ENCODE measurements at places on chromosomes 11 and 22. TPM values are rescaled to one million over a fixed set of nuclear protein-coding genes. Genes with fewer than 3 reads are reported as not detected.

GRCh38 chr11:61691380-61692156 is 11.4 kb downstream of the DAGLA start:
- no peak overlapping the region for H3K4me3 ChIP-seq
- peaks cover 3% of the 10 kb centered on the region for H3K27me3 ChIP-seq
- peaks cover 17% of the 10 kb centered on the region for H3K4me1 ChIP-seq

C11orf21 gene
- total RNA-seq = 115 TPM

DNA sequence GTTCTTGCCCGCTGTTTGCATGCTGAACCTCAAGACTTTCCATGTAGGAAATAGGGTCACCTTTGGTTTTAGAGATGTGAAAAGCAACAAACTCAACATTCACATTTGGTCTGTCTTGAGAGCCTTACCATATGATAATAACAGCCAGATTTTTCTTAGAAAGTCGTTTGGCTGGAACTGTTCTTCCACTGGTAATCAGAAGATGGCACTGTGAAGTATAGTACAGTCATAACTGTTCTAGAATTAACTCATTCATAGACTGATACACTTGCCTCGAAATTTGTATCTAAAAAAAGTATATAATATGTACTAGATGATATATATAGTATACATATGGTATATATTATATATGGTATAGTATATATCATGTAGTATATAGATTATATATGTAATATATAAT is 12.3 kb downstream of the LUZP2 start:
- no peaks in the 10 kb centered on the region for H3K27me3 ChIP-seq
- H3K36me3 ChIP-seq = no peaks in the 10 kb centered on the region
- no peak overlapping the region for H3K27ac ChIP-seq
- H3K4me1 ChIP-seq = no peaks in the 10 kb centered on the region

MS4A15 gene
- not detected for total RNA-seq

OR52I2 gene
- not detected for total RNA-seq

OR8D1 gene
- total RNA-seq = not detected

GRCh38 chr11:128512474-128512996 is 74.8 kb downstream of the ETS1 start:
- no peaks in the 10 kb centered on the region for H3K27me3 ChIP-seq
- H3K4me1 ChIP-seq = peaks cover 80% of the 10 kb centered on the region
- H3K36me3 ChIP-seq = peaks cover 94% of the 10 kb centered on the region
- H3K27ac ChIP-seq = peak overlapping the region; percentile 93
- DNase-seq = peak; percentile 52

DNA sequence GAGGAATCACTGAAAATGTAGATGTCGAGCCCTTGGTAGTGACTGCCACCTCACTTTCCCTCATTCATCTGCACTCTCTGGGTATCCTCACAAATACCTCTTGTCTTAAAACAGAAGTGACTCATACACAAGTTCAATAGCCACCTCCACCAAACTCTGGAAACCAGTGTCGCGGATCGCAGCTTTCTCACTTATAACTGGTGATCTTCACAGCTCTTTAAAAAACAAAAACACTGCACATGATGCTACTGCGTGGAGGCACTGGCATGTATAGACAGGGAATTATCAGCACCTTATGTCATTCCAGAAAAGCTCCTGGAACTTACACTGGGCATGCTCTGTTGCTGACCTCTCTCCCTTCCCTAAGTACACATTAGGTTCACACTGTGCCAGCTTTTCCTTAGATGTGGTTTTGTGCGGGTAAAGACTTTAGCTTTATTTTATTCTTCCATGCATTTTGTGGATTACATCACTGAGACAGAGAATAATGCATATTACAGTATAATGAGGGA is 425.5 kb upstream of the CADM1 start:
- H3K4me1 ChIP-seq = peaks cover 2% of the 10 kb centered on the region
- no peaks in the 10 kb centered on the region for H3K36me3 ChIP-seq
- H3K4me3 ChIP-seq = no peak overlapping the region
- H3K27ac ChIP-seq = no peak overlapping the region
- DNase-seq = no peak

DNA sequence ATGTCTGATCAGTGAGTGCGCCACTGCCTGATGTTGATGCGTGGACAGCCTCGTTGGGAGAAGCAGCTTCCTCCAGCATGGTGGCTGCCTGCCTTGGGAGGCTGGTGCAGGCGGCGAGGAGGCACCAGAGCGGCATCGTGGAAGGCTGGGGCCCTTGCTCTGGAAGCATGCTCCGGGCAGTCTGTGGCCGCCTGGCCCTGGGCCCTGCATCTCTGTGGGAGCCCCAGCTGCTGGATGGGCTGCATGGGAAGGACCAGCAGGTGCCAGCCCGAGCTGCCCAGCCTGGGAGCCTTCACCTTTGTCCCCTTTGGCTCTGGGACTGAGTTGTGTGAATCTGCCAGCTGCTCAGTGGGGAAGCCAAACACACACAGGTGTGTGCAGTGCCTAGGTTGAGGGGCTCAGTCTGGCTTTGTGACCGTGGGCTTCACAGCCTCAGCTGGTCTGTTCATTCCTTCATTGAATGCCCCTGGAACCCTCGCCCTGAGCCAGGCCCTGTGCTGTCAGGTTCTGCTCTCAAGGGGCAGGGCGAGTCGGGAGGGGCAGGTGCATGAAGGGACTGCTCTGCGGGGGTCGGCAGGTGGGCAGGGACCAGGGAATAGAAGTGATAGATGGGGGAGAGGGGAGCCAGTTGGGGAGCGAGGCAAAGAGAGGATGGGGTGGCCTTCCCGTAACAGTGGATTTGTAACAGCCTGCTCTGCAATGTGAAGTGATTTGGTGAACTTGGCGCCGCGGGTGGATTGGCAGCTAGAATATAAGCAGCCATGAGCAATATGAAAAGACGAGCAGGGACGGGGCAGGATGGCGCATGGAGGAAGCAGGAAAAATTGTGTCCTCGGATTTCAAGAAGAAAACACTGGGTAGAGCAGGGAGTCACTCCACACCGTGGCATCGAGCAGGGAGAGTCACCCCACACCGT is 354.2 kb downstream of the TBC1D22A start:
- H3K4me1 ChIP-seq = no peaks in the 10 kb centered on the region
- H3K27me3 ChIP-seq = no peaks in the 10 kb centered on the region
- H3K36me3 ChIP-seq = peaks cover 3% of the 10 kb centered on the region
- no peak overlapping the region for H3K27ac ChIP-seq
- DNase-seq = no peak
